ENCODE measurements at places on chromosomes 4 and X.

DNA sequence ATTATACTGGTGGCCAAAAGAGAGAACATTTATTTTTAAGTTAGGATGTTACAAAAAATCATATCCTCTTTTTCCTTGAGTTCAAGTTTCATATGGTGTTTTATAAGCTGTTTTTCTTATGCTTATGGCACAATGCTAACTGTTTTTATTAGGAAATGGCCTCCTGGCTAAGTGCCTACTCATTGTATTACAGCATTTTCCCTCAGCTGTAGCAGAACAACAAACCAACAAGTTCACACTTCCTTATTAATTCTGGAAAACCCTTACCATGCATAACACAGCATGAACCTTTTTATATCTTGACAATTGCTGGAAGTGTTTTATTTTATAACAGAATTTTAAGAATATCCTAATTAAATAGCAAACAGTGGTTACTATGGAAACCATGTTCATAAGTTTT lies 165.8 kb downstream of the GASK1B start:
- DNase-seq, result no peak

DNA sequence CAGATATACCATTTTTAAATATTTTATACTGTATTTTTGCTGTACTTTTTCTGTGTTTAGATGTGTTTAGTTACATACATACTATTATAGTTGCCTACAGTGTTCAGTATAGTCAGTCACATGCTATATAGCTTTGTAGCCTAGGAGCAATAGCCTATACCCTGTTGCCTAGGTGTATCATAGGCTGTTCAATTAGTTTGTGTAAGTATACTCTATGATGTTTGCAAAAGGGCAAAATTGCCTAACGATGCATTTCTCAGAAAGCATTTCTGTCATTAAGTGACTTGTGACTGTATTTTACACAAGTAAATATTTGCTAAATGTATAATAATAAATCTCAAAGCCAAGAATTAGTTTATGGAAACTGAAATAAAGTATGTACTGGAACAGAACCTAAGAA lies 9.5 kb downstream of the ETFDH start:
- DNase-seq, result no peak

GRCh38 chr4:183401473-183401872 lies 43.0 kb upstream of the CDKN2AIP start:
- no peak for DNase-seq

GRCh38 chr4:155854582-155855226 lies 11.4 kb downstream of the ASIC5 start:
- DNase-seq, result no peak

GRCh38 chr4:16136311-16136710 lies 52.5 kb upstream of the PROM1 start:
- no peak for DNase-seq

DNA sequence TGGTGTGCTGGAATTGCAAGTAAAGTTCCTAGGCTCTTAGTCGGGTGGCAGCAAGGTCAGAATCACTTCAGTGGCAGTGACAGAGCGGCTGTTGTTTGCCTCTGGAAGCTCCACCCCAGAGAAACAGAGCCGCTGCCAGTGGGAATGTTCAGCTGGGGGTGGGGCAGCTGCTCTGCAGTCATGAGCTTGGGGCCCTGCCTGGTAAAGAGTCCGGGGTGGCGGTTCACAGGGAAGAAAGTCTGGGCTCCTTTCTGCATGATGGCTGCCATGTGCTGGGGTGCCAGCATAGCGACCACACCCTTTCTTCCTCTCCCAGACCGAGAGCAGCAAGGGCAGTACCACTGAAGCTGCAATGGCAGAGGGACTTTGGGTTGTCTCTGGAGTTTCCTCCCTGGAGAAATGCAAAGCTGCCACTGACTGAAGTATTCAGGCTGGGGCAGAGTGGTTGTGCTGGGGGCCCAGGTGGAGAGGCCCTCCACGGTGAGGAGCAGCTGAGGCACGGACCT lies 108.8 kb upstream of the CENPE start:
- no peak for DNase-seq

- no peak for DNase-seq
These were observed 51.8 kb upstream of the BCOR start for GRCh38 chrX:40149286-40150175.

DNA sequence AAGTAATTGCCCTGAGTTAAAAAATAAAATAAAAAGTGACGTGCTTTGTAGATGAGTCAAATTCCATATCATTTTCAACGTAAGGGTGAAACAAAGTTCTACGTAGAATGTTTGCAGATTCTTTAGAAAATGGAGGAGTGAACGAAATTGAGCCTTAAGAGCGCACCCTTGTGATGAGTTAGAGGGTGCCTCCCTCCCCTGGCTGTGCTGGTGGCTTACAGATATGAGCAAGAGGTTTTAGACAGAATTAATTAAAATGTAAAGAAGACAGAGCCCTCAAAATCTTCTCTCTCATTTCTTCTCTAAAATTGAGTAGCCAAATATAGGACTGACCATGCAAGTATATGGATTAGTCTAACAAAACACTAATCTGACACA lies 30.2 kb upstream of the LGI2 start:
- no peak for DNase-seq

DNA sequence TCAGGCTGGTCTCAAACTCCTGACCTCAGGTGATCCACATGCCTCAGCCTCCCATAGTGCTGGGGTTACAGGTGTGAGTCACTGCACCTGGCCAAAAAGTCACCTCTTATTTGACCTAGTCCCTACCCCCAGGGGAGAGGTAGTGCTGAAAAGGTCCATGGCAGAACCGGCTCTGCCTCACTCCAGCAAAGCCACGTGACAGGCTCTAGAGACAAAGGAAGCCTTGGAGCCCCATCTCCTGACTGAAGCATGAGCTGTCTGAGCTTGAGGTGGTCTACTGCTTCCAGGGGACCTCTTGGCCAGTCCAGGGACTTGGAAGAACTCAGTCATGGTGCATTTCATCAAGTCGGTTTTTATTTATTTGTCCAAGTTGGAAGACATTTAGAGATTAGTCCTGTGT lies 52.5 kb upstream of the ZNF518B start:
- no peak for DNase-seq
